ENCODE measurements at places on chromosomes 4 and X.

- no peak for DNase-seq
These were observed 186.6 kb downstream of the CPEB2 start for GRCh38 chr4:15188605-15189539.

- no peak for DNase-seq
These were observed 32.9 kb downstream of the EREG start for GRCh38 chr4:74397748-74398426.

GRCh38 chr4:21954916-21955315 lies 6.3 kb upstream of the KCNIP4 start:
- DNase-seq: no peak

GRCh38 chr4:144611850-144612249 lies 34.1 kb upstream of the HHIP start:
- DNase-seq: no peak

DNA sequence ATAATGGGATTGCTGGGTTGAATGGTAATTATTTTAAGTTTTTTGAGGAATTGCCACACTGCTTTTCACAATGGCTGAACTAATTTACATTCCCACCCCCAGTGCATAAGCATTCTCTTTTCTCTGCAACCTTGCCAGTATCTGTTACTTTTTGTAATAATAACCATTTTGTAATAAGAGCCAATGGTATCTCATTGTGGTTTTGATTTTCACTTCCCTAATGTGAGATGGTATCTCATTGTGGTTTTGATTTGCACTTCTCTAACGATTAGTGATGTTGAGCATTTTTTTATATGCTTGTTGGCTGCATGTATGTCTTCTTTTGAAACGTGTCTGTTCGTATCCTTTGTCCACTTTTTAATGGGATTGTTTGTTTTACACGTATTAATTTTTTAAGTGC lies 213.1 kb upstream of the HDX start:
- no peak for DNase-seq

- DNase-seq: no peak
These were observed 10.9 kb upstream of the PPP2R3B start for GRCh38 chrX:397575-397974.

DNA sequence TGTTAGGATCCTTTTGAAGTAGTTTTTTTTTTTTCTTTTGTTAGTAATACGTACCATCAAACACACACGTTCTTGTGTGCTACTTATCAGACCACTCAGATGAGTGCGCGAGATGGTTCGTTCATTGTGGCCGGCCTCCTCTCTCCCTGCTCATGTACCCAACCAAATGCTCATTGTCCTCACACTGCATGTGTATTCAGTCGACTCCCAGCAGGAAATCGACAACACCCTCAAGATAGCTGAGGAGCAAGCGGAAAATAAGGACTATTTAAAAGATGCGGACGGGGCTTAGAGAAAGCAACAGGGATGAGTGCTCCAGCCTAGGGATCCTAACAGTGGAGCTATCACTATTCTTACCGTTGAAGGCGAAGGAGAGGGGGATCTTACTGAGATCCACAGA lies 72.9 kb upstream of the GUCY1A1 start:
- DNase-seq: no peak

DNA sequence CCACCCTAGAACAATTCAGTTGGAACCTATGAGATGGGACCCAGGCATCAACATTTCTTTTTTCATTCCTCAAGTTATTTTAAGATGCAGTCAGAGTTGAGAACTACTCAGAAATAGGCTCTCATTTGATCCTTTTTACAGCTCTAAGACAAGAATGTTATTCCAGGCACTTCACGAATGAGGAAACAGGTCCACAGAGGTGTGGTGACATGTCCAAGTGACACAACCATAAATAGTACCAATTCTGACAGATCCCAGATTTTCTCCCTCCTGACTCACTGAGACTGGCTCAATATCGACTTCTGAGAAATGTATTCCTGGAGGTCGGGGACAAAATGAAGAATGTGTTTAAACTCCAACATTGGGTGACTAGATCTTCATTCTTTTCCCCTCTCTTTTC lies 11.1 kb downstream of the TCEANC start:
- no peak for DNase-seq

- DNase-seq: no peak
These were observed 680.6 kb downstream of the TECRL start for GRCh38 chr4:63728480-63729177.

DNA sequence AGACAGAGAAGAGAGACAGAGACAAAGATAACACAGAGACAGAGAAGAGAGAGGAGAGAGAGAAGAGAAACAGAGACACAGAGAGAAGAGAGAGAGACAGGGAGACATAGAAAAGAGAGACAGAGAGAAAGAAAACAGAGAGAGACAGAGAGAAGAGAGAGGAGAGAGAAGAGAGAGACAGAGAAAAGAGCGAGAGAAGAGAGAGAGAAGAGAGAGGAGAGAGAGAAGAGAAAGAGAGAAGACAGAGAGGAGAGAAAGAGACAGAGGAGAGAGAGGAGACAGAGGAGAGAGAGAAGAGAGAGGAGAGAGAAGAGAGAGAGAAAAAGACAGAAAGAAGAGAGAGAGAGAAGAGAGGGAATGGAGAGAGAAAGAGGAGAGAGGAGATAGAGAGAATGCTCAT lies 601.1 kb upstream of the PRKX start:
- DNase-seq: no peak

GRCh38 chr4:165991325-165992180 lies 118.5 kb downstream of the TLL1 start:
- no peak for DNase-seq

DNA sequence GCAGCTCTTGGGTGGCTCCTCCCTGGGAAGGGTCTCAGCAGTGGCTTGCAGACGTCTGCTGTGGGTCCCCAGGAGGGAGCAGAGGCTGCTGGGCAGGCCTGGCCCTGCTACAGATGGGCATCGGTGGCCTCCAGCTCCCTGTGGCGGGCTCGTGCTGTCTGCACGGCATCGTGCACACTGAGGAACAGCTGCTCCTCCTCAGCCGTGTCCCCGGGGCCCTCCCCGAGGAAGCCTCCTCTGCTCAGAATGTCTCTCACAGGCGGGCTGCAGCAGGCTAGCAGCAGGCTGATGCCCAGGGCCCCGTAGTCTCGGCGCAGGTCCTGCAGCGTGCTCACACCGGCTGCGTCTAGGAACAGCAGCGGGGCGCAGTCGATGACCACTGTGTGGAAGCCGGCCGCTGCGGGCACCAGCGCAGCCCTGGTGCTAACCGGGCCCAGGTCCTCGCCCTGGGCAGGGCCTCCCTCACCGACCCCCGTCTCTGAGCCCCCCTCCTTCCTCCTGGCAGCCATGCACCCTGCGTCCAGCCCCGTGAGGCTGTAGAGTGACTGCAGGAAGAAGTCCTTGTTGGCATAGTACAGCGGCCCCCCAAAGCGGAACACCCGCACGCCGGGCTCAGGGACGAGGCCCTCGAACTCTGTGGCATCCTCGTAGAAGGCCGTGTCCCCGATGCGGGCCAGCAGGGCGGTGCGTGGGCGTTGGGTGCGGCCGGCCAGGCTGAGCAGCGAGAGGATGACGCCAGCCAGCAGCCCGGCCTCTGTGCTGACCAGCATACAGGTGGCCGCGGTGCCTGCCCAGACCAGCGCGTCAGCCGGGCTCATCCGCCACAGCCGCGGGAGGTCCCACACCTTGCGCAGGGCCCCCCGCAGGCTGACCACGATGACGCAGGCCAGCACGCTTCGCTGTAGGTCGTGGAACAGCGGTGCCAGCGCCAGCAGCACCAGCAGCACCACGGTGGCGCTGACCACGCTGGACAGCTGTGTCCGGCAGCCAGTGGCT lies 2.2 kb downstream of the IDUA start:
- DNase-seq: no peak

DNA sequence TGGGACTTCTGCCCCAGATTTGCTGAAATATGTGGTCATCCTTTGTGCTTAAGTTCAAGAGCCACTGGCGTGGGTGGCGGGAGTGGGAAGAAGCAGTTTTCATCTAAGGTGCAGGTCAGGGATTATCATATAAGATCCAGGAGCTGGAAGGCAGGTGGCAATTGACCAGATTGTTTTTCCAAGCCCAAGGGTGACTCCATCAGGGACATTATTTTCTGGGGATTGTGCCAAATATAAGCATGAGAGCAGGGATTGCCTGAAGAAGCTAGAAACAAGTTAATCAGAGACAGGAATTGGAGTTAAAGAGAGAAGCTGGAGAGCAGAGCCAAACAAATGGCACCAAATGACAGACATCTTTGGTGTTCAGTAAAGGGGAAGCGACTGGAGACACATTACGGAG lies 19.4 kb upstream of the SEL1L3 start:
- DNase-seq: no peak

DNA sequence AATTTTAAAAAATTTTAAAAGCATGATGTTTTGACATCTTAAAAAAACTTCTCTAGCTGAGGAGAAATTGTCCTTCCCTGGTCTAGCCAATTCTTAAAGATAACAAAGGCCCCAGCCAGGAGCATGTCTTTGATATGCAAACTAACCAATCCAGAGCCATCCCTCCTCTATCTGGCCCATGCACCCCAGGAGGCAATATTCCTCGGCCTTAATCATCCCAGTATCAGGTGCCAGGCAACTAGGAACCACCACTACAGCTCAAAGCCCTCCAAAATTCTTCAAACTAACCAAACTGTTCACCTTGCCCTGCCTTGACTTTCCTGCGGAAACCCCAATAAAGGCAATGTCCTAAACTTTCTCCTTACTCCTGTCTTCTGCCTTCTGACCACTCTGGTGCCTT lies 97.8 kb upstream of the USP9X start:
- no peak for DNase-seq

GRCh38 chrX:40821780-40822179 lies 86.4 kb upstream of the MED14 start:
- no peak for DNase-seq

DNA sequence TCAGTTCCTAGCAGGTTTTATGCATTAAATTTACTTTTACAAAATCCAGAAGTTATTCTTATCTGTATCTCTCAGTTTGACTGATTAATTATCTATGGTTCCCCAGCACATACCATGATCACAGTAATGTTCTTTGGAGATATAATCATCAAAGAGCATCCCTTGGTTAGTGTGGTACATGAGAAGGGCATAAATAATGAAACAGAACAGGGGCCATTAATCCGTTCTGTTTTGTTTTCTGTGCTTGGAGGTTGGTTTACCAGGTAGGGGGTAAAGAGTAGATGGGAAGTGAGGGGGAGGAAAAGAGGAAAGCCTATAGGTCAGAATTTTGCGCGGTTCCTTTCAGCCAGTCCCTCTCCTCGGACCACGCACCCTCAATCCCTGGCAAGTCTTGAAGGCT lies 718.7 kb upstream of the TENM3 start:
- DNase-seq: no peak

GRCh38 chr4:34412233-34412632 lies 1832.1 kb downstream of the ARAP2 start:
- DNase-seq: no peak

GRCh38 chr4:155578219-155578618 lies 88.4 kb upstream of the GUCY1A1 start:
- no peak for DNase-seq

DNA sequence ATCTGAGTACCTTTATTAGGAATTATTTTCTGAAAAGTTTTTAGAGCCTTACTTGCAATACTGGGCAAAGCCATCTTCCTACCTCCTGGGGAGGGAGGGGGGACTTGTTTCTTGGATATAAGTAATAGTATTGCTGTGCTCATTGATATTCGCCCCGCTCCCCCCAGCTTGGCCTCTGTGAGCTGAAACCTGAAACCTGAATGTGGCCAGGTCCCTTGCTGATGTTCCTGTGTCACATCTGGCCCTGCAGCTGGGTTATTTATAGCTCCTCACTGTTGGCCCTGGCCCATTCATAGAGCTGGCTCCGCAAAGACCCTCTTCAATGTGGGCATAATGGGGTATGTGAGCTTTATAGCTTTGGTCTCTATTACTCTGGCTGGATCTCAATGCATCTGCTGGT lies 59.5 kb downstream of the FRMPD3 start:
- DNase-seq: no peak

DNA sequence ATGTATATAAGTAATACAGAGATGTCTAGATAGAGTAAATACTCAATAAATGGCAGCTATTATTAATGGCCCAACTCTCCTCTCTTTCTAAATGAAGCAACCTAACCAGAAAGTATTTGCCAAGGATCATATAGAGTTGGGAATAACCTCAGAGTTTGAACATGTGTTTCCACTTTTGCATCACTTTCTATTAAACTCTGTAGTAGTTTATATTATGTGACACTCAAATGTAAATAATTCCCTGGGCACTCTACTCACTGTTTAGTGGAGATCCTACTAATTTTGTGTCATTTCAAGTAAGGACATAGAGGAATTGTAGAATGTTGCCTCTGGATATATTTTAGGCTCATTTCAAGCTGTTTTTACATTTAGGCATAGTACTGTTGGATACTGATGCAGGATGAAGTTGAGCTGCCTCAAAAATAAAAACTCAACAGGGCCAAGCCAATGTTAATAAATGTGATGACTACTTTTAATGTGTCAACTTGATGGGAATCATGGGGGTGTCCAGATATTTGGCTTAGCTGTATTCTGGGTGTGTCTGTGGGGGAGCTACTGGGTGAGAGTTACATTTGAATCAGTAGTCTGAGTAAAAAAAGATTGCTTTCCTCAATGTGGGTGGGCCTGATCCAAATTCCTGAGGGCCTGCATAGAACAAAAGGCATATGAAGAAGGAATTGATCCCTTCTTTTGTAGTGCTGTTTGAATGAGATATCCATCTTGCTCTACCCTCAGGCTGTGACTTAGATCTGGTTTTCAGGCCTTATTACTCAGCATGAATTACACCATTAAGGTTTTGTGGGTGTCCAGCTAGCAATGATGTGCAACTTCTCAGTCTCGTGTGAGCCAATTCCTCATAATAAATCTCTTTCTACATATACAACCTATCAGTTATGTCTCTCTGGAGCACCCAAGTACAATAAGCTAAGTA lies 1368.2 kb downstream of the STIM2 start:
- no peak for DNase-seq

Data from esophagus squamous epithelium (tissue), 5 donors.